AML-193 (cell line): ENCODE measurements at places on chromosomes 6 and 20.

DNA sequence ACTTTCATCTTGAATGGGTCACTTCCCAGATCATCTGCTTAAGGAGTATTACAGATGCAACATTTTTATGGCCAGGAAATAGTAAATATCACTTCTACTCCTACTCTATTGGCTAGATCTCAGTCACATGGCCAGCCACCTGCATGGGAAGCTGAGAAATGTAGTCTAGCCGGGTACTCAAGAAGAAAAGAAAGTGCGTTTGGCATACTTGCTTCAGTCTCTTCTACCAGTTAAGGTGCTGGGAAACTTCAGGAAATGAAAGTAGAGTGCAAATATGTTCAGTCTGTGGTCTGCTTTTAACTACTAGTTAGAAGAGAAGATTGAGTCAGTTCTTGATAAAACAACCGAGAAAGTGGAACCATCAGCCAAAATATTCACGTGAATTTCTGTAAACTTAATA lies 129.2 kb downstream of the PDSS2 start:
- DNase-seq = no peak

GRCh38 chr6:74752303-74752702 lies 453.6 kb downstream of the COL12A1 start:
- DNase-seq = no peak

DNA sequence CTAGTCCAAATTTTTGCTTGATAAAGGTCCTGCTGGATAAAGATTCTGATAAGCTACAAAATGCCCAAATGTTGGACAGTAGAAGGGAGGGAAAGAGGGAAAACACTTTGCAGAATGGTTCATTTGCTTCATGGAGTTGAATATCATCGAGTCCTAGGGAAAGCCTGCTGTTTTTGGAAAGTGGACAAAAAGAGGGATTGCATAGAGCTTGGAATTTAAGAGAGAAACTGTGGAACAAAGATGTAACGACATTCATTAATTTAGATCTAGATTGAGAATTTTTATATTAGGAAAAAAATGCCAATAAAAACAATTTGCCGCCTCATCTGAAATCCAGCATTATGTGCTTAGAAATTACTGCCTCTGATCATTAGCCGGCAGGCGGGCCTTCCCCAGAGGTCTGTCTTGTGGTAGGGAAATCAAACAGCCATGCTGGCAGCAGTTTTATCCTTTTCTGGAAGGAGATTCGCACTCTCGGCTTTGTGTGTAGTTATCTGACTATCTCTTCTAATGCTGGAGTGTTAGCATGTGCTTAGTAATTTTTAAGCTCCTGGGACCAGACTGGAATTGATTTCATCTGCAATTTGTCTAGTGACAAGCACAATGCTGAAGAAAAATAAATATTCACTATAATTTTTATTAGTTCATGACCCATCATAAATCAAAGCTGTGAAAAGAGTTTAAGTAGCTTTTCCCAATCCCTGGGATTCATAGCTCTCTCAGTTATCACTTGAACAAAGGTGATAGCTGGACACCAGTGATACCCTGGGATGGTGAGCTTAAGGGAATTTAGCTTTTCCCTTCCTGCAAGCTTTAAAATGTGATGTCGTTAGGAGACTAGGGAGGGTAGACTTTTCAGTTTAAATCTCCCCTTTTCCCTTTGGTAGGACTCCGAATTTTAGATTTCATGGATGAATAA lies 329.5 kb downstream of the PRL start:
- no peak for DNase-seq

- no peak for DNase-seq
Measured at GRCh38 chr20:21510414-21511384, 3.2 kb downstream of the NKX2-2 start.

GRCh38 chr6:10248378-10248843 lies 166.5 kb downstream of the TFAP2A start:
- peak; percentile 77 for DNase-seq

- no peak for DNase-seq
Measured at GRCh38 chr20:56117350-56117749, 112.0 kb upstream of the CBLN4 start.

DNA sequence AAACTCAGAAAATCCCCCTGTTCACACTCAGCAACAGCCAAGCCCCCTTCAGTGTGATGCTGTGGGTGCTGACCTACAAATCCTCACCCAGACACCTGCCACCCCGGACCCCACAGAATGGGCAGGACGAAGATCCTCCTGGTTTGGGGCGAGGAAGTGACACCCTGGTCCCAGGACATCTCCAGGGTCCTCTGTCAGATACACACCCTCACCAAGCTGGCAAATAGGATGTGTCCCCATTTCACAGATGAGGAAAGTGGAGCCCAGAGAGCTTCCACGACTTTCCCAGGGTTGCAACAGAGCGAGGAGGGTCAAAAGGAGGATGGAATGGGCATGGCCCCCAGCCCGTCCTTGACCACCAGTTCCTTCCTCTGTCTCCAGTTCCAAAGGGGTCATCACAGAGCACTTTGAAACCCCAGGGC lies 92.0 kb upstream of the AFDN start:
- DNase-seq = no peak

- DNase-seq = no peak
Measured at GRCh38 chr6:83490217-83490807, 22.0 kb upstream of the PRSS35 start.

- DNase-seq = no peak
Measured at GRCh38 chr20:54657268-54657826, 182.0 kb downstream of the DOK5 start.

DNA sequence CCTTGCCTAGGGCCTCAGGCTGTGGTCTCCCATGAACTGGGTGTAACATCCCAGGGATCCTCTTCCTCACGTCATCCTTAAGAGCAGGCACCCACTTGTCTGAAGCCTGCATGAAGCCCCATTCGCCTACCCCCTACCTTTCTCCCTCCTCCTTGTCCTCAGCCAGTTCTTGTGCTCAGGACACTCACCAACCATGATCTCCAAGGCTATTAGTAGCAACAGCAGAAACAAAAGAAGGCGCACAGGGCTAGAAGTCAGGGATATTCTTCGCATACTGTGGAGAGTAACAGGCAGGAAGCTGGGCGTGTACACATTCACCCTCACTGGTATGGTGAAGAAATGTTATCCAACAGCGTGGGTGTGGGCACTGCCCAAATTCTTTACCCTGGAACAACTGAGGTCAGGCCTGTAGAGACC lies 7.3 kb downstream of the RAET1E start:
- DNase-seq = no peak

DNA sequence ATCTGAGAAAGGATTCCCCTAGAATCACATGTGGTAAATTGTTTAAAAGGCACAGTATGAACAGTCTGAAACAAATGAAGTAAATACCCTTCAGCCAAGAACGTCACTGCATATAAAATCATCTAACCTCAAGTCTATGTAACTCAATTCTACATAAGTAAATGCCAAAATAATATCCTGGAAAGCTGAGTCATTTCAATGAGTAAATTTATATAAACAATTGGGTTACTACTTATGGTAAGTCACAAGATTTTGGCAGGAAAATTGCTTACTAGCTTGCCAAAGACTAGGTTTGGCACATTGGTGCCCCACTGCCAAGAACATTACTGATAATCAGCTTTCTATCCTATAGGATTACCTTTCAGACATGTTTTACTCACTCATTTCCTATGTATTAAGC lies 8.4 kb downstream of the GMDS start:
- DNase-seq = no peak

DNA sequence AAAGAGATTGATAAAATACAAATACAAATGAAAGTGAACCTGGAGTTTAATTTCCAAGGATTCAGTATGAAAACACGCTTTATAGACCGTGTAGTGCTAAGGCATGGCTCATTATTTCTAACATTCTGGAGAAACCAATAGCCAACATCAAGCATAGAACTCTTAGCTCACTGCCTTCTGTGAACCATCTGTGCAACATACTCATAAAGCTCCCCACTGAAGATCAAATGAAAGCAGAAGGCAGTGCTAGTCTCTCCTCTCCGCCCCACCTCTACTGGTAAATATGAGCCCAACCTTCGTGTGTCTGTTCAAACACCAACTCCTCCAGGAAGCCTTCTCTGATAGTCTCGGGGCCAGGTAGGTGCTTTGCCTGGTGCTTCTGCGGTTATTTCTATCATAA lies 153.6 kb downstream of the IPCEF1 start:
- DNase-seq = no peak

DNA sequence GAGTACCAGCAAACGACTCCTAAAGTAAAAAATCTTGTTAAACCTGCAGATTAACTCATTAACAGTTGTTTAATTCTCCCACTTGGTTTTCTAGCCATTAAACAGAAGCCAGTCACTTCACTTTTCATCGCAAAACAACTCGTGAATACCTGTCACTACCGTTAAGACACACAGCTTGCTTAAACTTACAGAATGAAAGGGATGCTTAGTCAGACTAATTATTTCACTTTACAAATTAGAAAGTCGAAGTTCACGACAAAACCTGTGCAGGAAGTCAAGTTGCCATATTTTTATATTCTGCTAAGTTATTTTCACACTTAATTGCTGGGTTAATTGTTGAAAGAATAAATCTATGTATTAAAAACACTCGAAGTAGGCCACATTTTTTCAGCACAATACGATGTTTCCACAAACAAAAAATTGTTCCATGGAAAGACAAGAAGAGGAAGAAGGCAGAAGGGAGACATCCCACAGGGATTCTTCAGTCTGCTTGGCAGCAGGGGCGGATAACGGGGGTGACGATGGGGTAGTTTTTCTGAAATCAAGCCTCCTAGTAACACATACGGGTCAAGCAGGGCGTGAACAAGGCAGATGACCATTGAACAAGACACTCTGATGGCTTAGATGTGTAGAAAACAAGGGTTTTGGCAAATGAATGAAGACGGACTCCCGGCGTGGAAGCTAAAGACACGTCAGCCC lies 933 bp downstream of the SSR1 start:
- peak; percentile 29 for DNase-seq

GRCh38 chr20:12610871-12611270 lies 397.9 kb upstream of the SPTLC3 start:
- no peak for DNase-seq

GRCh38 chr6:137880746-137881521 lies 13.9 kb downstream of the TNFAIP3 start:
- no peak for DNase-seq

- DNase-seq = no peak
Measured at GRCh38 chr20:46265539-46265938, 42.8 kb downstream of the CDH22 start.

GRCh38 chr6:33324125-33324524 lies 6.6 kb upstream of the ZBTB22 start:
- DNase-seq = no peak

DNA sequence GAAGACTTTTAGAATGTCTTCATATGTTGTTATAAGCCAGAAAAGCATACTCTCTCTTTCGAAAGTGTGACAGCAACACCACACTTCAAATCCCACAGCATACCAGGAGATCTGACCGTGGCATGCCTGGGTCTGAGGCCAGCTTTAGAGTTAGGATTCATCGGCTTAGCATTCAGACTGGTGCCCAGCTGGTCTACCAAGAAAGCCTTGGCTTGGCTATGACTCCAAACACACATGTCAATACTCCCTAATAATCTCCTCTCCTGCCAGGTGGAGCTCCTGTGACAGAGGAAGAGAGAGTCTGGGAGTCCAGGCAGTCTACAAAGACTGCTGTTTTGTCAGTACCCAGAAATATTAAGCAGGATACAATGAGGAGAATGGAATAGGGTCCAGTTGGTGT lies 77.1 kb upstream of the MAN1A1 start:
- no peak for DNase-seq

DNA sequence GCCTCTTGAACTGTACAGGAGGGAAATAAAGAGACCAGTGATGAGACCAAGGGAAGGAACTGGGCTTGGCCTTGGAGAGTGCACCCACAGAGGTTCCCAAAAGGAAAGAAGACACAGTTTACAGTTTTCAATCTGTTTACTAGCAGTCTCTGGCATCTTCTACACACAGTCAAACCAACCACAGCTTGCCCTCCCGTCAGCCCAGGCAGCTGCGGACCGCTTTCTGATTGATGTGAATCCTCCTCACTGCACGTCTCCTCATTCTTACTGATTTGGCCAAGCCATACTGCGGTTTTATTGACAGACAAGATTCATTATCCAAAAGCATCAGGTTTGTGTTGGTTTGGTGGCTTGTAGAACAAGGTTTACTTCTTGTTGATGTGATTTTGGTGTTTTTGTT lies 104.5 kb upstream of the ASF1A start:
- no peak for DNase-seq

DNA sequence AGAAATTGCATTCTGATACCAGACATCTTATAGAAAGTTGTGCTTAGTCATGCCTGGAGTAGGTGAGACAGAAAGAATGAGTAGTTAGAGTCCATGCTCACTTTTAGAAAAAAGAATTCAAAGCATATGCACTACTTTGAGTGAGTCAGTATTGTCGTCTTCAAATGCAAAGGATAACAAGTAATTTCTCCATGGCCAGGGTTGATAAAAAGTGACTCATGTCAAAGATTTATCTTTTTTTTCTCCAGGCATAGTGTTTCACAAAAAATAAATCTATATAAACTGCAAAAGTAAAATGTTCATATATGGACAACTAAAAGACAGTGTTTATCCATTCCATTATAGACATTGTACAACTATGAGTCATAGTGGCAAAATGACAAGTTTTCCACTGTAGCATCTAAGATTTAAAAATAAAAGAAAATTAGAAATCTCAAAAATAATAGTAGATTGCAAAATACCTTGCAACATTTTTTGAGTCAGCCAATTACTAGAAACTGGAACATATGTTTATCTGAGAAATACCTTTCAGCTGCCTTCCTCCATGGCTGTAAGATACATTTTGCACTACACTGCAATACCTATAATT lies 329.6 kb downstream of the GRIK2 start:
- DNase-seq = no peak

GRCh38 chr6:157773248-157773773 lies 49.7 kb upstream of the SNX9 start:
- no peak for DNase-seq

GRCh38 chr6:82371799-82372546 lies 8.4 kb downstream of the TPBG start:
- no peak for DNase-seq

- no peak for DNase-seq
Measured at GRCh38 chr20:22821796-22822195, 213.3 kb upstream of the SSTR4 start.

- peak; percentile 24 for DNase-seq
Measured at GRCh38 chr20:25058847-25059810, 1.2 kb upstream of the ACSS1 start.

DNA sequence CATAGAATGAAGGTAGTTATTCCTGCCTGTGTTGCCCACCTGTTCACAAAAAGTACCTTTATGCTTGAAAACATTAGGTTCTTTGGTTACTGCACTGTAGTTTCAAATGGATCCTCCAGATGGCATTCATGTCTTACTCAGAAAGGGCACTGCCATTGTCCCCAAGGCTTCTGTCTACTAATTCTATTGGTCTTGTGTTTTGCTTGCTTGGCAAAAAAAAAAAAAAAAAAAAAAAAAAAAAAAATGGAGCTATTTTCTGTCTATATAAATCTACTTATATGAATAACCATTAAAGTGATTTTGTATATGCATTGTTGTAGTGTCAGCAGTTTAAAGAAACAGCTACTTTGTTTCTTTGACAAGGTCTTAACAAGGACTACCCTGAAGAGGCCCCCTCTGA lies 12.7 kb upstream of the EFHC1 start:
- DNase-seq = peak; percentile 73

- no peak for DNase-seq
Measured at GRCh38 chr6:110439356-110439755, 24.0 kb upstream of the DDO start.
